ENCODE measurements at places on chromosomes 6 and 20.

- DNase-seq: no peak
Measured at GRCh38 chr6:102114402-102114801, 720.9 kb downstream of the GRIK2 start.

- no peak for DNase-seq
Measured at GRCh38 chr6:127784468-127784867, 116.4 kb downstream of the THEMIS start.

GRCh38 chr20:47944682-47945081, 159.4 kb upstream of the SULF2 start:
- DNase-seq: no peak

- DNase-seq: no peak
Measured at GRCh38 chr6:48150701-48151100, 39.7 kb upstream of the PTCHD4 start.

DNA sequence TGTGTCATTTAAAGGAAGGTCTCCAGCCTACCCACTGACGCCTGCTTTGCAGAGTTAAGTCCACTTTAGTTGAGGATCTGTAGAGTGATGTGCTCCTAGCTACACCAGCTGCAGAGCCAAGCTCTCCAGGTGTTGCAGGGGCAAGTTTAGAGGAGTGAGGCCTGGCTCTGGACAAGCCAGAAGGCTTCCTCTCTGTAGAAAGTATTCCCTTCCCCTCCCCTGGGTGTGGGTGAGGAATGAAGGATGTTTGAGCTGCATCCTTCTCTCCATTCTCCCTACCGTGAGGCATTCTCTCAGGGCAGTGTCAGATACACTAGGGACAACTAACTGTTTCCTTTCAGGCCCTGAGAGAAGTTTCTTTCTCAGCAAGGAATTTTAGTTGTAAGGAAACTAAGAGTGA, 66.5 kb downstream of the ELOVL5 start:
- no peak for DNase-seq

GRCh38 chr6:68473433-68474210, 161.5 kb upstream of the ADGRB3 start:
- no peak for DNase-seq

DNA sequence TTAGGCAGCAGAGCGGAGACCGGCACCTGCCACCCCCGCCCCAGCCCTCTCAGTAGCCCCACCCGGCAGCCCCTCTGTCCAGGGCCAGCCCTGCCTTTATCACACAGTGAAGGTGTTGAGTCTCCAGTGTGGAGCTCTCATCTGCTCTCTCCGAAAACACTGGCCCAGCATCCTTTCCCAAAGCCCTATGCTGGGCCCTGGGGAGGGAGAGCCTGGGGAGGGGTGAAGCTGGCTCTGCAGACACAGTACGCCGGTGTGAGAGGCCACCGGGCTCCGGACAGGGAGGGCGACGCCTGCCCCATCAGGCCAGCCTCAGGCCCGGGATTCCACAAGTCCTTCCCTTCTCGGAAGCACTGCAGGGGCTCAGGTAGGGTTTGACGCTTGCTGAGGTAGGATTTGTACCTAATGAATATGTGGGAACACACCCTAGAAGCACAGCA, 186.9 kb downstream of the ERMARD start:
- DNase-seq: no peak

- no peak for DNase-seq
Measured at GRCh38 chr6:151993364-151993763, 185.9 kb downstream of the ESR1 start.

DNA sequence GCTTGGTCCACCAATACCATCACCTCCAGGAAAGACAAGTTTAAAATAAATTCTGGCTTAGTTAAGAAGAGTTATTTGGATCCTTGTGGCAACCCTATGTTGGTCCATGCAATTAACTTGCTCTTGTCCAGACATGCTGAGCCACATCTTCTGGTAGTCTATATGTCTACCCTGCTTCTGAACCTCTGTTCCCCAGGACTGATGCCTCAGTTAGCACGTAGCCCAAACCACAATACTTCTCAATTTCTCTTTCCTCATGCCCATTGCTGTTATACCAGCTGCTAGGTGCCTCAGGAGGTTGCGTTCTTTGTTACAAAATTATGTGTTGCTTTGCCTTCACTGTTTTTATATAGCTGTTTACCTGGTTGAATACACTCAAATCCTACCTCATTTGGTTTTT, 116.4 kb upstream of the KCNQ5 start:
- DNase-seq: no peak

- no peak for DNase-seq
Measured at GRCh38 chr6:83808005-83808404, 45.2 kb upstream of the RIPPLY2 start.

GRCh38 chr6:16238057-16238962, at the start of gene GMPR:
Gene GMPR (plus strand): TSS chr6:16238587. CDS start chr6:16238694, 107 bp downstream.
- DNase-seq: no peak

DNA sequence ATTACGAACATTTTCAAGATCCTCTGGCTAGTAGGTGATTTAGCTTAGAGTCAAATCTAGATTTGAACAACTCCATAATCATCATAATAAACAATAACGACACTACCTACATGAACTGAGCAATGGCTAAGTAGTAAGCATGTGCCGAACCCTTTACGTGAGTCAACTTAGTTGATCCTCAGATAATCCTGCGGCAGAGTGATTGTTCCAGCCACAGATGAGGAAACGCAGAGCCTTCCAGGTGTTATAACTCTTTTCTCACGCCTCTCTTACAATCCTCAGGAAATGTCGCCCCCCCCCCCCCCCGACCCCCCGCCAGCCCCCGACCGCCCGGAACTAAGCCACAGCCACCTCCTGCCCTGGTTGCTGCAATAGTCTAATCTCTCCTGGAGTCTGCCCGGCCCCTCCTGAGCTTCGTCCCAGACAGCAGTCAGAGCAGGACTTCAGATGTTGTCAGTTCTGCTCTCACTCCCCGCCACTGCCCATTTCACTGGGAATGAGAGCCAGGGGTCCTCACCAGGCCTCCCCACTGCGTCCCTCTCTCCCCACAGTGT, 141.5 kb upstream of the AGPAT4 start:
- DNase-seq: no peak

- no peak for DNase-seq
Measured at GRCh38 chr20:56716806-56717205, 87.7 kb downstream of the TFAP2C start.

- DNase-seq: no peak
Measured at GRCh38 chr6:136803608-136804007, 11.3 kb upstream of the MAP3K5 start.

GRCh38 chr20:46651091-46651962, at the start of gene SLC13A3:
Gene SLC13A3 (minus strand): TSS chr20:46651459. CDS start chr20:46651421, 38 bp downstream.
- DNase-seq: no peak

- DNase-seq: peak; percentile 36
Measured at GRCh38 chr6:158666628-158667359, 16.9 kb downstream of the SYTL3 start.

- no peak for DNase-seq
Measured at GRCh38 chr20:2984956-2985661, 58.3 kb upstream of the GNRH2 start.

- DNase-seq: no peak
Measured at GRCh38 chr6:51818520-51819022, 268.8 kb downstream of the PKHD1 start.

- DNase-seq: no peak
Measured at GRCh38 chr6:105014448-105014847, 57.5 kb downstream of the LIN28B start.

DNA sequence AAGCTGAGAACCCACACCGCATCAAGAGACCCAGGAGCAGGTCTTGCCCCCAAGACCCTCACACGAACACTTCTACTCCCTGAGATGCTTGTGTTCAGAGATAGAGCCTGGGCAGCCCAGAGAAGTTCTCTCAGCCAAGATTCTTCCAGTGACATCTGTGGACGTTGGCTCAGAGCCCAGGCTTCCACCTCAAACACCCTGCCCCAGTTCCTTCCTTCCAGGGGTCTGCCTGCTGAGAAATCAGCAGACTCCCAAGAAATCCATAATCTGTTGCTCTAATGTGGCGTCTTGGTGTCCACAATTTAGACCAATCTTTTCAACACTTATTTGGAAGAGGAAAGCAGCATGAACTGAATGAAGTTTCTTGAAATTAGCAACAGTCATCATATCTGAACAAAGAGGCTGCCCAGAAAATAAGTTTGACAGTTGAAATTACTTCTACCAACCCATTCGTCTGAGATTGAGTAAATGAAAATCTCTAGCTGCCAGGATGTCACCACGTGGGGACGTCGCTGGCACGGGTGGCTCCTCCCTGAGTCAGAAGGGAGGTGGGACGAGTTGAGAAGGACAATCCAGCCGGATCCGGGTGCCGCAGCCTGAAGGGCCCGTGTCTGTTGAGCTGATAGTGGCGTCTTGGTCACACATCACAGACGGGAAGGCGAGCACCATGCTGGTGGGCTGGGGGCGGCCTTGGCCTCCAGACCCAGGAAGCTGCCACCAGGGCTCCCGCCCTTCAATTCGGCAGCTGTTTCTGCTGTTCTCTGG, 400.9 kb downstream of the TAF4 start:
- DNase-seq: no peak

GRCh38 chr6:81748994-81749393, 3.5 kb downstream of the TENT5A start:
- DNase-seq: no peak

GRCh38 chr6:167925026-167925425, 72.4 kb upstream of the KIF25 start:
- DNase-seq: no peak

DNA sequence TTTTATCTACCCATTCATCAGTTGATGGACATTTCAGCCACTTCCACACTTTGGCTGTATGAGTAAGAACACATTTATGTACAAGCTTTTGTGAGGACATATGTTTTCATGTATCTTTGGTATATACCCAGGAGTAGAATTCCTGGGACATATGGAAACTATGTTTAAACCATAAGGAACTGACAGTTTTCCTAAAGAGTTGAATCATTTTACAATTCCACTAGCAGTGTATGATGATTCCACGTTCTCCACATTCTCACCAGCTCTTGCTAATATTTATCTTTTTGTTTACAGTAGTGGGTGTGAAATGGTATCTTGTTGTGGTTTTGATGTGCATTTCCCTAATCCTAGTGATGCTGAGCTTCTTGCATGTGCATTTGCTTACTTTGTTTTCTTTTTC, 338.1 kb downstream of the PLCB1 start:
- DNase-seq: no peak

GRCh38 chr6:18261877-18262276, 2.5 kb downstream of the DEK start:
- DNase-seq: no peak

Data from NCI-H1092 treated with DMSO at 0.1 percent for 48 hours (cell line).